ENCODE measurements at places on chromosomes 4 and X.

DNA sequence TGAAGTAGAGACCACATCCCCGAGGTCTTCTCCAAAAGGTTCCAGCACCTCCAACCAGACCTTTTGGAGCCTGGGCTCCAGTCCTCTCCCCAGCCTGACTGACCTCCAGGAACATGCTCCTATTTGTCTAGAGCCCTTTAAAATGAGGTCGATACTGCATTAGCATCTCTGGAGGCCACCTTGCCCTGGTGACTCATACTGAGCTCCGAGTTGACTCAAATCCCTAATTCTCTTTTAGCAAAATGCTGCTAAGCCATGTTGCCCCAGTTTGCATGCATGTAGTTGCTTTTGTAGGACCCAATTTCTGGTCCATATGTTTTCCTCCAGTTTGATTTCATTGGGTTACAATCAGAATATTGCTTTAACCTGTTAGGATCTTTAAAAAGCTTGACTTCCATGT lies 43.5 kb upstream of the CITED1 start:
- no peak for DNase-seq

DNA sequence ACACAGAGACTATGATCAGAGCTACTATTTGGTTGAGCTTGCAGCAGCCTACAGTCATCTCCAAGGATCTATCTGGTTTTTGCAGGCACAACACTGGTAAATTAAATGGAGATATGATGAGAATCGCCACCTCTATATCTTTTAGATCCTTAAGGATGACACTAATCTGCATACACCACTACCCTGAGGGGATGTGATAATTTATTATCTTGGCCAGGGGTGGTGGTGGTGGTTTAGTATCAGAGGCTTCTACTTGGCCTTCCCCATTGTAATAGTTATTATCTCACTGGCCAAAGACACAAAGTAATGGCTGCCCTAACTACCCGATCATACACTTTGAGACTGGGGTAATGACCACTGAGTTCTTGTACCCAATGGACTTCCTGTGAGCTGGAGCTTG lies 21.2 kb downstream of the CCDC160 start:
- DNase-seq: no peak

- no peak for DNase-seq
Observed at GRCh38 chrX:45868425-45868824, 667.7 kb upstream of the DIPK2B start.

DNA sequence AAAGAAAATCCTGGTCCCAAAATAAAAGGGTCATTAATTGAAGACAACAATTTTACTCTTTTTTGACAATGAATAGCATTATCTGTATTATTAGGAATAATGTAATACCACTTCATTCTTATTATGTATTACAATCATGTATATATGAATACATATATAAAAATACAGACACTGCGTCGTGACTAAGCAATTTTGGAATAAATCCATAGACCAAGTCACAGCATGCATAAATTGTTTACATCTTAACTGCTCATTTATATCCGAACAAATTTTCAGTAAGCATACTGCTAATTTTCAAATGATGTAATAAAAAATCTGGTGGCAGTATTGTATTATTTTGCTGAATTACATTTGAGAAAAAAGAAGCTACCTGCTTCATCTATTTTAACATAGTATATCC lies 321.6 kb upstream of the PITX2 start:
- DNase-seq: no peak

DNA sequence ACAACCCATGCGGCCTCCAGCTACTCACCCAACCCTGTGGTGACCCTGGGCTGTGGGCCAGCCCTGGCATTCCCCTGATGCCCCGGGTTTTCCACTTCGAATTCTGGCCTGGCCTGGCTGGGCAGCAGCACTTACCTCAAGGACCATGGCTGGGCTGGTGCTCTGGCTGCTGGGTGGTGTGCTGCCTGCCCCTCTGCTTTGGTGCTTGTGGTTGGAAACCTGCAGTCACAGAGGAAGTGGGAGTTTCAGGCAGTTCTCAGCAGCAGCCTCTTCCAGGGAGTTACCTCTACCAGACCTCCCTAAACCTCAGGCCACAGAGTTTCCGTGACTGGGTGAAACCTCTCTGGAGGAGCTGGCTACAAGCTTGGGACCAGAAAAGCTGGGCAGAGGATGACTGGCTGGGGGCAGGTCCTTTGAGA lies at the start of gene CXCR3:
CXCR3 (minus strand) TSS at position 209 of the 419 bp plus-strand sequence; CDS start at position 147, 62 bp downstream.
- DNase-seq: no peak

GRCh38 chr4:161186012-161186411 lies 977.8 kb downstream of the FSTL5 start:
- no peak for DNase-seq

DNA sequence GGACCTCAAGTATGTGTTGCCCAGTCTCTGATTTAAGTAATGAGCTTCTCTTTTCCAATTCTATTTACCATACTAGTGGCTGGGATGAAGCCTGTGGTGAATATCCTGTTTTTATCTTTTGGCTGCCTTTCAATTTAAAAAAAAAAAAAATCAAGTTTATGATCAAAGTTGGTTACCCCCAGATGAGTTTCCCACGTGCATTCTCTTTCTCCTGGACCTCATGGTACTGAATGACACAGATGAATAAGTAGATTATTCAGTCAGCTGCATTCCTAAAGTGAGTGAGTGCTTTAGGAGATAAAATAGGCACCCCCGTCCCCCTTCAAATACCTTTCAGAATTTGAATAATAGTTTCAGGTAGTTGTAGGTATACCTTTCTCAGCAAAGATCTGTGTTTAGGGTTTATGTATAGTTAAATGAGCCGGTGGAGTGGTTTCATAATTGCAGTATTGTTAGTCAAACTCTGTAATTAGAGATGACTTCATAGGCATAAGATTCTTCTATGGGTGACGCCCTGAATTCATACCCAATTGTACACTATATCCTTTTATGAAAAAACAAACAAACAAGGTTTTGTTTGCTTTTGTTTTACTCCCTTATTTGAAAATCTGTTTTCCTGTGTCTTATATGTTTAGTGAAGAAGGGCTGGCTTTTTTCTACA lies 41.9 kb downstream of the PLS3 start:
- DNase-seq: no peak

GRCh38 chr4:186553717-186554116 lies 1.6 kb downstream of the MTNR1A start:
- no peak for DNase-seq

- no peak for DNase-seq
Observed at GRCh38 chr4:78767350-78767749, 8.8 kb upstream of the BMP2K start.

DNA sequence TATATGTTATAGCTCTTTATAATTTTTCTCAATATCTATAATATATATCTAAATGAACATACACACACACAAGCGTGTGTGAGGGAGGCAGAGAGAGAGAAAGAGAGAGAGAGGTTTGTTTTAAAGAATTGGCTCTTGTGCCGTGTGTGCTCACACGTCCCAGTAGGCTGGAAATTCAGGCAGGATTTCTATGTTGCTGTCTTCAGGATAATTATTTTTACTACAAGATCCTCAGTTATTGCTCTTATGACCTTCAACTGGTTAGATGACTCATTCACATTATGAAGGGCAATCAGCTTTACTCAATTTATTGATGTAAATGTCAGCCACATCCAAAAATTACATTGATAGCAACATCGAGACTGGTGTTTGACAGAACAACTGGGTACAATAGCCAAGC lies 1520.7 kb upstream of the PCDH7 start:
- DNase-seq: no peak

GRCh38 chrX:154542723-154543424 lies 3.8 kb downstream of the G6PD start:
- DNase-seq: no peak

DNA sequence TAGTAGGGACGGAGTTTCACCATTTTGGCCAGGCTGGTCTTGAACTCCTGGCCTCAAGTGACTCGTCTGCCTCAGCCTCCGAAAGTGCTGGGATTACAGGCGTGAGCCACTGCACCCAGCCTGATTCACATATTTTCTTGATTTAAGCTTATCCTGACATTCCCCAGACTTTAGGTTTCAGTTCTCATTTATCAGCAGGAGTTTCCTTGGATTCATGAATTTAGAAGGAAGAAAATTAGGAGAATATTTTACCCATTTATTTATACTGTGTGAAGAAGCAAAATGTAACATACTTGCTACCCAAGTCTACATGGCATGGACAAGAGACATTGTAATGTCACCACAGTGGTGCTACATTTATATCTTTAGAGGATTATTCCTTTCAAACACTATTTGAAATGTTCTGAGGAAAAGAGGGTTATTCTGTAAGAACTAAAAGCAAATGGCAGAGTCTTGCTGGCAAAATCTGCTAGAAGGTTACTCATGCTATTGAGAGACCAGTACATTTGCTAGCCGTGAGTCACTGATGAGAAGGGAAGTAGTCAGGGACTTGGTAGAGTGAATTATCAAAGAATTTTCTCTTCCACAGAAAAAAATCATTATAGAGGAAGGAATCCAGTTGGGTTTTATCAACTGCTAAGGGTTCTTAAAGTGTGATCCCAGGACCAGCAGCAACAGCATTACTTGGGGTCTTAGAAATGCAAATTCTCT lies 26.1 kb upstream of the CFAP299 start:
- DNase-seq: no peak

DNA sequence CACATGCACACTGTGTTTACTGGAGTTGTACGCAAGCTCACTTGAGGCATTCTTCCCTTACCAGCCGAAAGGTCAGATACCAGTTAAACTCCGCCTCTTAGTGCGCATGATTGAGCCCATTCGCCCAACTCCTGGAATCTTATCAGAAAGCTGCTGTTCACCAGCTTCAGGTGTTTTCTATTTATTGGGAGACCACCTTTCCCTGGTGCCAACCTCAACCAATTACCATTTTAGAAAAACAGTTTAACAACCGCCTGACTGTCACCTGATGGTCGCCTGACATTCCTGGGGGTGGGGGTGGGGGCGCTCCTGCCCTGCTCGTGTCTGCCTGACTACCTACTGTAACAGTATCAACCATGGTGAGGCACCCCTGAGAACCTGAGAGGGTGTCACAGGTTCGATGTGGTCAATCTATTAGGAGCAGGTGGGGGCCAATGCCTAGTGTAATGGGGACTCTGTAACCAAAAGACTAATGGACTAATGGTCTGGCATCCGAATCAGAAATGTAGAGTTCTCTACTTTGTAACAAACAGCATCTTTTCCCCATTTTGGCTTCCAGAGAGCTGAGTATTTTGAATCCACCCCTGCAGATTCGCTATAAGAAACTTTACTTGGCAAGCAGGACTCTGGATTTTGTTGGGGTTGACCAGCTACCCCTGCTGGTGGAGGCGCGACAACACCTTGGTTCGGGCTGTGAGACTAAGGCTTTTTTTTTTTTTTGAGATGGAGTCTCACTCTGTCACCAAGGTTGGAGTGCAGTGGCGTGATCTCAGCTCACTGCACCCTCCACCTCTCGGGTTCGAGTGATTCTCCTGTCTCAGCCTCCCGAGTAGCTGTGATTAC lies 58.2 kb upstream of the ZNF157 start:
- DNase-seq: no peak

Data from ascending aorta (tissue), 2 donors.